Heart right ventricle (tissue), 16 donors: ENCODE measurements at places on chromosomes 12 and 14. TPM values are rescaled to one million over a fixed set of nuclear protein-coding genes. Genes with fewer than 3 reads are reported as not detected.
A peak's percentile ranks its signal among the peaks of the same experiment; 100 is the strongest.

DNA sequence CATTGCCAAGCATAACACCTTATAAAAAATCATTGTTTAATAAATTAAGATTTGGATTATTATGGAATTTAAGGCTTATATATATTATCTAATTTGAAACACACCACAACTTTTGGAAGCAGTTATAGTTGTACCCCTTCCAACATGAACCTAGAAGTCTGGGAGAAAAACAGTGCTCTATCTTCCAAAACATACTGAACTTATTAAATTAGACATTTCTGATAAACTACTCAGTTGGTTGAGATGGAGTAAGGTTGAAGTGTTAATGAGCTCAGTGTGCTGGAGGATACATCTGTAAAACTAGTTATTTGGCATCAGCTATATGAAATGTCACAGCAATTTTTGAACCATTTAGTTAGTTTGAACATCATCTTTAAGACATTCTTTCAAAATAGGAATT, 227.4 kb downstream of the ALX1 start:
- H3K36me3 ChIP-seq: no peaks in the 10 kb centered on the region
- H3K4me1 ChIP-seq: no peaks in the 10 kb centered on the region
- H3K27me3 ChIP-seq: no peaks in the 10 kb centered on the region
- no peak for DNase-seq
- no peak overlapping the region for H3K4me3 ChIP-seq

DNA sequence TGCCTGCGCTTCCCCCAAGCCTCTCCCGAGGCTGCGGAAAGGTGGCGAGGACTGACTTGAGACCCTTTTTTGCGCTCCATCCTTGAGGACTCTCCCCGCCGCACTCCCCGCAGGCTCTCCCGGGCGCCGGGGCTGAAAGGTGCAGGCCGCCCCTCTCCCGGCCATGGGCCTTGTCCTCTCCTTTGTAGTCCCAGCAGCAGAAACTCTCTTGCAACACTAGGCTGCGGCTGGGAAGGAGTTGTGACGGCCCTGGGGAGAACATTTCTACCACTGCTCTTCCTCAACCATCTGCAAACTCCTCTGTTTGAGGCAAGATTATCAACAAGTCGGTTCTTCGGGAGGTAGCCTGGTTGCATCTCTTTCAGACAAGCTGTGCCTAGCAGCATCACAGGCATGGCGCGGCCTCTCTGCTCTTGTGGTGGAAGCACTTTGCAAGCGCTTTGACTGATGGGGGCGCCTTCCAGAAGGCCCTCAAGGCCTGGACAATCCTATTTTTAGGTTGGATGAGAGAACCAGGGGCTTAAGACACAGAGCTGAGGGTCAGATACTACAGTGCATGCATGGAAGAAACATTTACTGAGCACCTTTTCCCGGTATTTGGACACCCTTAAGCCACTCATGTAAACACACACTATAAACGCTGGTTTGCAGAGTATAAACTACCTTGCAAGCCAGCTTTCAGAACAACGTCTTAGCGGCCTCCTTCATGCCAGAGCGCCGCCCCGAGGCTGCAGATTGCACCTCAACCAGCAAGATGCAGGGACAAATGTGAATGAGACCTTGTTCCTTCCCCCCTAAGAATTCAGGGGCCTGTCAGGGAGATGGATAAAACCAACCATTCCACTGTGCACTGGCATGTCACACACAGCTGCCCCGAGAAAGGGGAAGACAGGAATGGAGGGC, 1.2 kb upstream of the PRIMA1 start:
- peak overlapping the region; percentile 60 for H3K4me3 ChIP-seq
- no peak for DNase-seq
- no peaks in the 10 kb centered on the region for H3K36me3 ChIP-seq

The SMCO2 gene
- total RNA-seq: 0.59 TPM

The MIPOL1 gene
- total RNA-seq: 4.2 TPM

The TCHP gene
- total RNA-seq: 11.0 TPM

DNA sequence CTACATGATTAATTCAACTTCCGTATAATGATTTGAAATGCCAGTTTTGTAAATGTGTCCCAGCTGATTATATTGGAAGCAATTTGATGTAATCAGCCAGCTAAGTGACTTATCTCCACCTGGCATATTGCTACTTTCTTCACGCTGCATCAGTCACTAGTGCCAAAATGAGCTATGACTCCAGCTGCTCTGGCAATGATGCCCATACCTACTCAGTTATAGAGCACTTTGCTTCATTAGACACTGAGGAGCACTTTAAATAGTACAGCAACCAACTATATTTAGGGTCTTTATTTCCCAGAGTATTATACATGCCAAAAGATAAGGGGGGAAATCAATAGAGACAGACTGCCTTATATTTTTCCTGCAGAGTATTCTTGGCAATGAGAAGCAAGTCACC, 67.9 kb upstream of the LIN7A start:
- no peaks in the 10 kb centered on the region for H3K36me3 ChIP-seq
- H3K27me3 ChIP-seq: no peaks in the 10 kb centered on the region
- no peaks in the 10 kb centered on the region for H3K4me1 ChIP-seq
- no peak overlapping the region for H3K27ac ChIP-seq
- DNase-seq: no peak

DNA sequence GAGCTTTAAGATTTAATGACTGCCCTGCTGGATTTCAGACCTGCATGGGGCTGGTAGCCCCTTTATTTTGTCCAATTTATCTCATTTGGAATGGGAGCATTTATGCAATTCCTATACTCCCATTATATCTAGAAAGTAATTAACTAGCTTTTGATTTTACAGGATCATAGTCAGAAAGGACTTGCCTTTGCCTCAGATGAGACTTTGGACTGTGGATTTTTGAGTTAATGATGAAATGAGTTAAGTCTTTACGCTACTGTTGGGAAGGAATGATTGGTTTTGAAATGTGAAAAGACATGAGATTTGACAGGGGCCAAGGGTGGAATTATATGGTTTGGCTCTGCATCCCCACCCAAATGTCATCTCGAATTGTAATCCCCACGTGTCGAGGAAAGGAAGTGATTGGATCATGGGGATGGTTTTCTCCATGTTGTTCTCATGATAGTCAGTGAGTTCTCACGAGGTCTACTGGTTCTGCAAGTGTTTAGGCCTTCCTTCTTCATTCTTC, 213.1 kb upstream of the DCN start:
- H3K4me1 ChIP-seq: no peaks in the 10 kb centered on the region
- no peak overlapping the region for H3K27ac ChIP-seq
- H3K27me3 ChIP-seq: no peaks in the 10 kb centered on the region
- no peak for DNase-seq

DNA sequence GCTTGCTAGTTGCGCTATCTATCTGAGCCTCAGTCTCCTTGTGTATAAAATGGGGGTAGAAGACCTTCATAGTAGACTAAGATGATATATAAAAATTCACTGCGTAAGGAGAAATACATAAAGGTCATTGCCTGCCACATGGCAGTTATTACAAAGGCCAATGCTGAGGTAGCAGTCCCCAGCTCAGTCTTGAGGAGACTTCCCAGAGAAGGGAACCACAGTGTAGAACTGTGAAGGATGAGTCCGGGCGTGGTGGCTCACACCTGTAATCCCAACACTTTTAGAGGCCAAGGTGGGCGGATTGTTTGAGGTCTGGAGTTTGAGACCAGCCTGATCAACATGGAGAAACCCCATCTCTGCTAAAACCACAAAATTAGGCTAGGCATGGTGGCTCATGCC, 17.1 kb upstream of the SP7 start:
- H3K27me3 ChIP-seq: no peaks in the 10 kb centered on the region
- no peak overlapping the region for H3K27ac ChIP-seq
- H3K36me3 ChIP-seq: no peaks in the 10 kb centered on the region
- no peak for DNase-seq
- H3K4me1 ChIP-seq: no peaks in the 10 kb centered on the region
- no peak overlapping the region for H3K4me3 ChIP-seq

- H3K4me1 ChIP-seq: no peaks in the 10 kb centered on the region
- no peaks in the 10 kb centered on the region for H3K36me3 ChIP-seq
- no peak overlapping the region for H3K27ac ChIP-seq
- no peak for DNase-seq
- no peaks in the 10 kb centered on the region for H3K27me3 ChIP-seq
These were observed 27.3 kb upstream of the ST8SIA1 start for GRCh38 chr12:22361785-22362184.

The ADGRD1 gene
- 71.7 TPM for total RNA-seq

DNA sequence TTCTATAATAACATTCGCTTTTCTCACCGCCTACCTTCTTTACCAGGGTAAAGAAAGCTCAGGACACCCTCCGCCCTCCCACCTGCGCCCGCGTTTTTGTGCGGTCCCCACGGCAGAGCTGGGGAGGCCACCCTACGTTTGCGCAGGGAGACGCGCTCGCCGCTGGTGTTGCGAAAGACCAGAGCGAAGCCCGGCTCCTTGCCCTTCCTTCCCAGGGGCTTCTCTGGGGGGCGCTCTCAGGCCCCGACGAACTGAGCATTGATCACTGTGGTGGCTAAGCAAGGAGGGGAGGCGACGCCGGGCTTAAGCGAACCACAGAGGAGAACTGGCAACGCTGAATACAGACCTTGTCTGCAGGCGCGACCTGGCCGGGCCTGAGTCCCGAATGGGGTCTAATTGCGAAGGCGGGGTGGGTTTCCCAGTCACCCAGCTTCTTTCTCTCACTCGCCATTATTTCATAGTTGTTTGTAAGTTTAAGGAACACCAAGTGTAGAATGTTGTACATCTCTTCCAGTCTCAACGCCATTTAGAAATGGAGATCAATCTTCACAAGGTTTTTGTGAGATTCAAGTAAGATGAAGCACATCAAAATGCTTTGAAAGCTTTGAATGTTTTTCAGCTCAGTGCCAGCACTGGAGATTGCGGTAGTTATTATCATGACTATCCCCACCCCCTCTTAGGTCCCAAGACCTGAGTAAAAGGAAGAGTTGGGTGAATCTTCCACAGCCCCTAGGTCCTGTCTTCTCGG, 1.7 kb upstream of the NKX2-1 start:
- no peak for DNase-seq
- no peak overlapping the region for H3K4me3 ChIP-seq
- peaks cover 44% of the 10 kb centered on the region for H3K4me1 ChIP-seq
- peaks cover 100% of the 10 kb centered on the region for H3K27me3 ChIP-seq

DNA sequence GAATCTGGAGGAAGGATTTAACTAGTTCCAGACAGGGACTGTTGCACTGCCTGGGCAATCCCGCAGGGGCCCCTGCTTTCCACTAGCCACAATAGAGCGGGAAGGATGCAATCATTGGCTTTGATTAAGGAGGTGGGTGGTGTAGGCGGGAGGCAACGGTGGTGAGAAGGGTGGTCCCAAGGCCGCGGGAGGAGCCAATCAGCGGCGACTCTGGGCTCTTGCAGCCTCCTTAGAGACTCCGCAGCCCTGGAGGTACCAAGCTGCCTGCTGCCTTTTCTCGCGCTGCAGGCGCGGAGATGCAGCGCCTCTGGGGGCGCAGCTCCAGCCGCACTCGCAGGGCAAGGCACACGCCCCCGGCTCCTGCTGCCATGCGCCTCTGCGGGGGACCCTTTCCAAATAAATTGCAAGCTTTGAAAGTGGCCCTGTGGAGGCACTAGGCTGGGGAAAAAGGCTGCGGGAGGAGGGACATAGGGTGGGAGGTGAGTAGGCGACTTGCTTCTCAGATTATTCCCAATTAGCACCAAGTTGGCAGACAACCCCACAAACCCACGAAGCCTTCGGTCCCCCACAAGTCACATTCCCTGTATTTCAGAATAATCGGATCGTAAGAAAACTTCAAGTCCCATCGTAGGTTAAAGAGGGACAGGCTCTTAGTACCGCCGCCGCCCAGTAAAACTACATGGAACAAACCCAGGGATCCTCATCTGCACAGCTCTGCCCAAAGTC, 858 bp upstream of the KCNA1 start:
- H3K36me3 ChIP-seq: no peaks in the 10 kb centered on the region
- H3K4me3 ChIP-seq: peak overlapping the region; percentile 43
- no peak for DNase-seq
- H3K27me3 ChIP-seq: peaks cover 98% of the 10 kb centered on the region
- H3K27ac ChIP-seq: no peak overlapping the region

The MDGA2 gene
- not detected for total RNA-seq

- DNase-seq: no peak
- no peaks in the 10 kb centered on the region for H3K36me3 ChIP-seq
- peaks cover 6% of the 10 kb centered on the region for H3K4me1 ChIP-seq
- H3K27ac ChIP-seq: no peak within 1 kb of the TSS
- peak within 1 kb of the TSS; percentile 23 for H3K4me3 ChIP-seq
These were observed at the start of gene CLEC7A for GRCh38 chr12:10130042-10130441. Gene CLEC7A, minus strand, starts transcription at chr12:10130199. Its CDS starts 117 bp downstream, at chr12:10130082.

DNA sequence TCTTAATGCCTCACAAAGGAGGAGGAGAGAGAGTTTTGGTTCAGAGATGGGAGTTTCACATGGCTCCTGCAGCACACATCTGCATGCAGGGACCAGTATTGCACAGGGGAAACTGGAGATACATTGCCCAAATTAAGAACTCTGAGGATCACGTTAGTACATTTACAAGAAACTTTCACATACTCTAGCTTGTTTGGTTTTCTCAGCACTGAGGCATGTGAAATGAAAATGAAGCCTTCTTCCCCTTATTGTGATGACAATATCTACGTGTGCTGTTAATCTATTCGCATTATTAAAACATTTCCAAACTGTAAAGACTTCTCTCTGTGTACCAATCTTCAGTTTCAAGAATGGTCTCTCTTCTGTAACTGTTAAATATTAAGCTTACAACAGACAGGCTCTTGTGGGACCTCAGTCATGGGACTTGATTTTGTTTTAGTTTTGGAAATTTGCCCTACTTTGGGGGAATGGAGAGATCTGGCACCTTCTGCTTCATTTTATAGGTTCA, 124.7 kb downstream of the DAAM1 start:
- no peaks in the 10 kb centered on the region for H3K27me3 ChIP-seq
- H3K4me3 ChIP-seq: no peak overlapping the region
- H3K36me3 ChIP-seq: no peaks in the 10 kb centered on the region
- H3K27ac ChIP-seq: no peak overlapping the region
- peaks cover 14% of the 10 kb centered on the region for H3K4me1 ChIP-seq

- no peak overlapping the region for H3K27ac ChIP-seq
- no peak for DNase-seq
- H3K27me3 ChIP-seq: no peaks in the 10 kb centered on the region
These were observed 3.3 kb downstream of the CNOT2 start for GRCh38 chr12:70246580-70246979.

The CCDC60 gene
- not detected for total RNA-seq

GRCh38 chr12:43104494-43104893, 447.5 kb downstream of the ADAMTS20 start:
- no peaks in the 10 kb centered on the region for H3K36me3 ChIP-seq
- DNase-seq: no peak
- no peaks in the 10 kb centered on the region for H3K4me1 ChIP-seq
- no peaks in the 10 kb centered on the region for H3K27me3 ChIP-seq

- H3K27me3 ChIP-seq: no peaks in the 10 kb centered on the region
- no peak overlapping the region for H3K27ac ChIP-seq
- no peaks in the 10 kb centered on the region for H3K36me3 ChIP-seq
These were observed 31.4 kb downstream of the NCKAP5L start for GRCh38 chr12:49796606-49797448.

The AMN gene
- not detected for total RNA-seq

The RNASE7 gene
- total RNA-seq: not detected
